ENCODE measurements at places on chromosomes 7 and 10.

GRCh38 chr7:92715963-92716362 is 120.4 kb downstream of the CDK6 start:
- DNase-seq: no peak

- DNase-seq: no peak
Measured at GRCh38 chr7:43077732-43078391, 34.6 kb upstream of the HECW1 start.

GRCh38 chr10:26931223-26931622 is 70.5 kb upstream of the ABI1 start:
- DNase-seq: no peak

- no peak for DNase-seq
Measured at GRCh38 chr10:97585439-97585811, 1.2 kb downstream of the HOGA1 start.

- DNase-seq: no peak
Measured at GRCh38 chr10:29026065-29026797, 262.6 kb upstream of the LYZL1 start.

GRCh38 chr10:132326925-132327324 is 5.1 kb upstream of the LRRC27 start:
- peak; percentile 39 for DNase-seq

DNA sequence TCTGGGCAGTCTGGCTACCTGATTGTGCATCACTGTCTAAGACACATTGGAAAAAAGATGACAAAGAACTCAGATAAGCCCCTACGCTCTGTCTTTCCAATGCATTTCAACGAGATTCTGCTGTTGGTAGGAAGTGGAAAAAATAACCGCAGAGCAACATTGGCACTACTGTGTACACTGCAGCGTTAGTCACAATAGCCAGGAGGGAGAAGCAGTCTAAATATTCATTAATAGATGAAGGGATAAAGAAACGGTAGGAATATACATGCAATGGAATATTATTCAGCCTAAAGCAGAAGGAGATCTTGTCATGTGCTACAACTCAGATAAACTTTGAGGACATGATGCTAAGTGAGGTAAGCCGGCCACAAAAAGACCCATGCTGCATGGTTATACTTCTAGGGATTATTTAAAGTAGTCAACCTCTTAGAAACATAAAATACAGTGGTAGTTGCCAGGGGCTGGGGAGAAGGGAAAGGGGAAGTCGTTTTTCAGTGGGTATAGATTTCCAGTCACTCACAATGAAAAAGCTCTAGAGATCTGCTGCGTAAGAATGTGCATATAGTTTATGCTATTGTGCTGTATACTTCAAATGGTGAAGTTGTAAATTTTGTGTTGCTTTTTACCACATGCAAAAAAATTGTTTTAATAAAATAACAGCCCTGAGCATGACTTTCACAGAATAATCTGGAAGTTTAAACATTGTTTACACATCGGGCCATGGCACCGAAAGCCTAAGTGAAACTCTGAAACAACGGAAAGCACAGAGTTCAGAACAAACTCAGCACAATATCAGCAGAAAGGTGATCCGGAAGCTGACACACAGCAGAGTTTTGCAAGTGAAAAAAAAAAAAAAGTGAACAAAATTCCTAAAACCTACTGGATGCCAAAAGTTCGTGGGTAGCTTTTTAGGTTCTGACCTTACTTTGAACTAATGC is 40.1 kb downstream of the ELMO1 start:
- DNase-seq: peak; percentile 17

- DNase-seq: no peak
Measured at GRCh38 chr7:85104432-85105205, 82.2 kb downstream of the SEMA3D start.

- DNase-seq: no peak
Measured at GRCh38 chr7:151716323-151716722, 160.6 kb downstream of the PRKAG2 start.

DNA sequence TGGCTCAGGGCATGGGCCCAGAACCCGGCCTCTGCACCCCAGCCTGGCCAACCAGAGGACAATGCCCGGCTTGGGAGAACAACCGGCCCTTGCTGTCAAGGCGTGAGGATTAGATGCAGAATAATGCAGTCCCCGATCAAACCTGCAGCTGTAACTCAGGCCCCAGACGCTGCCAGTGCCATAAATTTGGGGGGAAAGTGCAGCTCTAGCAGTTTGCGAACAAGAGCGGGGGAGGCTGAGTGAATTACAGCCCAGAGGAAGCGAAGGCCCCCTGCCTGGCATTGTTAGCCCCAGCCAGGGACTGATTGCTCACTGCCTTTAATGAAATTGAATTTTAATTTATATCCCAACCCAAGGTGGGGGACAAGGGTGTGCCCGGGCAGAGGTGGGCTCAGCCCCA is 38.0 kb upstream of the GNA12 start:
- DNase-seq: no peak

DNA sequence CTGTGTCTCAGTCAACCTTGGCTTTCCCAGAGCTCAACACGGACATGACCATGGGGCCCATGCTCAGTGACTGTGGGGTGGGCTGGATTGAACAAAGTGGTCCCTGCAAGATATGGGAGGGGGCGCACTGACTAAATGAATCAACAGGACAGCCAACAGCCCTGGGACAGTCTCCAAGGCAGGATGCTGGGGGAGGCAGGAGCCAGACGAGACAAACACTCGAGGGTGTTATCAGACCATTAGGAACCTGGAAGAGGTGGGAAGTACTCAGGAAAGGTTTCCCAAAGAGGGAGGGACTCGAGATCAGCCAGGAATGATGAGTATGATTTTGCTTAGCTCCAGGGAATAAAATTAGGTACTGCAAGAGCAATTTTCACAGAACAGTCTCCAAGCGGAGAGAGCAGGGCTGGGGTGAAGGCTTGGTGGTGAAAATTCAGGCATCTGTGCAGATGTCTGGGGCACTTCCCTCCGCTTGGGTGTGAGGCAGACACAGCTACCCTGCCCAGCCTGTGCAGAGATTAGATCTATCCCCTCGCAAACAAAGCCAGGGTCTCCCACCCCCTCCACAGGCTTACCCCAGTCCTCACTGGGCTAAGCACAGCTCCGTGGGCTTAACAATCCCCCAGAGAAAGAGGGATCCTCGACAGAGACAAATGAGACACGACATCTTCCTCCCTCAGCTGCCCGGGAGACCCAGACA is 261.1 kb upstream of the ZMIZ1 start:
- no peak for DNase-seq

All from stimulated activated CD8-positive, alpha-beta memory T cell treated with anti-CD3 and anti-CD28 coated beads, Interleukin-15, amount 100 ng/mL, for 4 hours (primary cell).